ENCODE measurements at places on chromosomes 1 and 21.
A peak's percentile ranks its signal among the peaks of the same experiment; 100 is the strongest.

- no peak for DNase-seq
These were observed 159.9 kb downstream of the LYPLAL1 start for GRCh38 chr1:219333626-219334025.

DNA sequence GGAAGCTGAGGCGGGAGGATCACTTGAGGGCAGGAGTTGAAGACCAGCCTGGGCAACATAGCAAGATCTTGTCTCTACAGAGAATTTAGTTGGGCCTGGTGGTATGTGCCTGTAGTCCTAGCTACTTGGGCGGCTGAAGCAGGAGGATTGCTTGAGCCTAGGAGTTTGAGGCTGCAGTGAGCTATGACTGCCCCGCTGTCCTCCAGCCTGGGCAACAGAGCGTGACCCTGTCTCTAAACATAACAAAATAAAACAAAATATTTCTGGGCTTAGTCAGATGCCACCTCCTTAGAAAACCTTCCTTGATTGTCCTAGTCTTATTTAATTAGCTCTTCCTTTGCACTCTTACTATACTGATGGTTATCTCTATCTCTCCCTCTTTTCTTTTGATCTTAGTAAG lies 8.5 kb downstream of the TGFB2 start:
- no peak for DNase-seq

DNA sequence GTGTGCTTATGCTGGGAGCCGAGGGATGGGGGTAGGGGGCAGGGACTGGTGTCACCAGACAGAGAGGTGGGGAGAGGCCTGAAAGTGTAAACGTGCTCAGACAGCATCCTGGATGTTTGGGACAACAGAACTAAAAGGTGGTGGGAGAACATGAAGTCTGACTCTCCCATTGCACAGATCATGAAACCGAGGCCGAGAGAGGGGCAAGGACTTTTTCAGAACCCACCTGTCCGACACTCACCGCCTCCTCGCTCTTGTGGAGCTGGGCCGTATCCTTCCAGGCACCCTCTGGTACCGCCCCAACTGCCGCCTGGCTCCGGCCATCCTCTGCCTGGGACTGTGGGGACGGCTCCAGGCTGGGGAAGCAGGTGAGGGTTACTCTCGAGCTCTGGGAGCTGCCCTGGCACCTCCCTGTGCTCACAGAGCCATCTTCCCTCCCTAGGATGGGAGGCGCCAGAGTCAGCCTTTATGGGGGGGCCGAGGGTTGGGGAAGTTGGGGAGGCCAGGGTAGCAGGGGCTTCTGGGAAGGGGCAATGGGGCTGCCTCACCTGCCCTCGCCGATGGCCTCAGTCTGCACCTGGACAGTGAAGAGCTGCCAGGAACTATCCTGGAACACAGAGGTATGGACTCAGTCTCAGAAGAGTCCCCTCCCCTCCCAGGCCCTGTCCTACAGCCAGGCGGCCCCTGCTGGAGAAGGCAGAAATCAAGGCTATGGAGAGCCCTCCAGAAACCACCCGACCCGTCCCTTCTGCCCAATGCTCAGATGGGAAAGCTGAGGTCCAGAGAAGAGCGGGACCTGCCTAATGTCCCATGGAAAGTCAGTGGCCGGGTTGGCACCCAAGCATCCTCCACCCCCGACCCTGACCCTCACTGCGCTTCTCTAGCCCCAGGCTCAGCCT lies 7.0 kb downstream of the ATP13A2 start:
- DNase-seq: no peak

GRCh38 chr1:56881417-56881816 lies 26.8 kb downstream of the C8A start:
- DNase-seq: no peak

DNA sequence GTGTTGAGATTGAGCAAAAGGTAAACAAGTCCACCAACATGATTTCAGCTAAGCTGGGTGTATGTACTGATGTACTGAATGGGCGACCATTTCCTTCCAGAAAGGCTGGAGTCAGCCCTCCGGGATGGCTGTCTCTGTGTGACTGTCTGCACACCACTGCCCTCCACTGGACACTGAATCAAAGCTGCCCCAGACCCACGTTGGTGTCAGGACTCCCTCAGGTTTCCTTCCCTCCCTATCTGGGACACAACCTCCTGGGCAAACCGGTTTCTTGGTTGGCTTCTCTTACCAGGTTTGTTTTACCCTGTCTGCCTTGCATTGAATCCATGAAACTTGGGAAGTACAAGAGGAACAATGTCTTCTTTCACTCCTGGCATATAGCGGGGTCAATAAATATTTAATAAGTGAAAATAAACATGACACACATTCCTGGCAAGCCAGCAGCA lies 5.3 kb upstream of the SRP9 start:
- DNase-seq: peak; percentile 87

Data from NCI-H2029 (cell line).